Activated CD8-positive, alpha-beta memory T cell treated with anti-CD3 and anti-CD28 coated beads for 36 hours (primary cell): ENCODE measurements at places on chromosomes 1 and 21. TPM values are rescaled to one million over a fixed set of nuclear protein-coding genes. Genes with fewer than 3 reads are reported as not detected.

The CASQ1 gene
- not detected for total RNA-seq

The CD1D gene
- total RNA-seq, result not detected

The ZYG11A gene
- total RNA-seq, result 0.06 TPM

The TOR1AIP2 gene
- 72.7 TPM for total RNA-seq

The PAQR7 gene
- total RNA-seq, result 10.3 TPM

The TPTE gene
- total RNA-seq, result not detected

The VAV3 gene
- total RNA-seq, result 5.2 TPM

The SLC25A44 gene
- 31.0 TPM for total RNA-seq

The CFHR1 gene
- total RNA-seq, result not detected

The LBR gene
- total RNA-seq, result 147 TPM
